CD4-positive, alpha-beta T cell treated with Interleukin-21 for 1 hour (primary cell): ENCODE measurements at places on chromosomes 11 and 22.

- DNase-seq, result no peak
These were observed 29.7 kb upstream of the GNB1L start for GRCh38 chr22:19884161-19884953.

- DNase-seq, result no peak
These were observed 471.7 kb downstream of the NTM start for GRCh38 chr11:131841925-131842635.

DNA sequence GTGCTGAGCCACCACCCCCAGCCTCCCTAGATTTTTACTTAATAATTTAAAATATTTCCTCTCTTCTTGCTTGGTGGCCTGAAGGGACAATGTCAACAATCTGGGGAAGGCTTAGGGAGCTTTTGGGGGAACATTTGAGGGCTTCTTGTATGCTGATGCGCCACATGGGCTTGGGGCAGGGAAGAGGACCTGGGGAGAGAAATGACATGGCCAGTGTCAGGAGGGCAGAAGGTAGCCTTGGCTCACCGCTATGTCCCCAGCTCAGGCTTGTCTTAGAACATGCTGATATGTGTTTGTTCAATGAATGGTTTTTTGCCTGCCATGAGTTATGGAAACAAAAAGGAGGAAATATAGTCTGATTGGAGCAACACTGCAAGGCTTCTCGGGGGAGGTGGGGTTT lies 51.6 kb downstream of the ST14 start:
- DNase-seq, result no peak

- DNase-seq, result no peak
These were observed 9.7 kb downstream of the MAML2 start for GRCh38 chr11:96333191-96333719.

GRCh38 chr11:117127171-117127901 lies 16.8 kb upstream of the PAFAH1B2 start:
- no peak for DNase-seq

DNA sequence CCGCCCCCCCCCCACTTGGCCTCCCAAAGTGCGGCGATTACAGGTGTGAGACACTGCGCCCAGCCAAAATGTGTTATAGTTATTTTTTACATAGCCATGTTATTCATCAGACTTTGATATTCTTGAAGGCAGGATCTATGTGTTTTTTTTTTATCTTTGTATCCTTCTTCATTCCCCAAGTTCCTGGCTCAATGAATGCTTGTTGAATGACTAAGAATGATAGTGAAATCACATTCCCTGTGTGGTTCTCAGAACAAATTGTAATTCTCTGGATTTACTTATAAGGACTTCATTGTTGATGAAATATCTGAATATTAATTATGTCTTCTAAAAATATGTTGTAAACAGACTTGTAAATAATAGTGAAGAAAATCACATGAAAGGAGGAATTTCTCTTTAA lies 33.5 kb downstream of the MMP7 start:
- DNase-seq, result no peak

- no peak for DNase-seq
These were observed 756.8 kb downstream of the NTM start for GRCh38 chr11:132126973-132127899.

GRCh38 chr11:68469642-68470041 lies 9.1 kb downstream of the PPP6R3 start:
- no peak for DNase-seq

DNA sequence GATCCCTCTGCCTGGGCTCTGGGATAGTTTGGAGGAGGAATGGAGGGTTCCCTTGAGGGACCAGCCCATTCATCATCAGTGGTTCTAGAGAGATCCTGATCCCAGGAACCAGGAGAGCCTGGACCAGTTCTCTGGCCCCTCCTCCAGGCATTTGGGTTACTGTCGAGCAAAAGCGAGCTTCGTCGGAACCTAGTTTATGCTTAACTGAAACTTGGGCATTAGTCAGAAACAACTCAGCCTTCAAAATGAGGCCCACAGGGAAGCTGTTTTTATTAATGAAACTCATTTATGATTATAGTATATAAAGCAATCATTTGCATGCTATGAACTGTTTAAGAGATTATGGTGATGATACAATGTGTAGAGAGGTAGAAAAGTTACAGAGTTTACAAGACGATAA lies 61.4 kb downstream of the LIF start:
- no peak for DNase-seq

GRCh38 chr11:42976636-42977217 lies 335.1 kb upstream of the API5 start:
- DNase-seq, result no peak

GRCh38 chr11:23555085-23555484 lies 694.8 kb upstream of the CCDC179 start:
- no peak for DNase-seq

DNA sequence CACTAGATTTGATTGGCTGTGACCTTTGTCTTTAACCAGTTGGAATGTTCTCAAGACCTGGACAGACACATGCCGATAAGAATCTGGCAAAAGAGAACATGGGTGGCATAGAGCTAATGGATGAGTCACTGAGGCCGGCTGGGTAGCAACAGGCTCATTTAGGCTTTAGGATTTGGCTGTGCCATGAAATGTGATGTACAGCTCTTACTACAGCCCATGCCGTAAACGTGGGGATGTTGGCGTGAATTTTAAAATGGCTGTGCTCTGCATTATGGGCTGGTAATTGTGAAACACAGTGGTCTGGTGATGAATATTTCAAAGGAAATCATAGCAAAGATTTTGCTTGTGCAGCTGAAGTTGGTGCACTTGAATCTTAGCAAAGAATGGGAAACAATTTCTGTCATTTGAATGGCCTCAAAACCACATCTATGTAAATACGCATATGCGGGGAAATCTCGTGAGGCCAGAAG lies 332.4 kb downstream of the TBC1D22A start:
- DNase-seq, result no peak

DNA sequence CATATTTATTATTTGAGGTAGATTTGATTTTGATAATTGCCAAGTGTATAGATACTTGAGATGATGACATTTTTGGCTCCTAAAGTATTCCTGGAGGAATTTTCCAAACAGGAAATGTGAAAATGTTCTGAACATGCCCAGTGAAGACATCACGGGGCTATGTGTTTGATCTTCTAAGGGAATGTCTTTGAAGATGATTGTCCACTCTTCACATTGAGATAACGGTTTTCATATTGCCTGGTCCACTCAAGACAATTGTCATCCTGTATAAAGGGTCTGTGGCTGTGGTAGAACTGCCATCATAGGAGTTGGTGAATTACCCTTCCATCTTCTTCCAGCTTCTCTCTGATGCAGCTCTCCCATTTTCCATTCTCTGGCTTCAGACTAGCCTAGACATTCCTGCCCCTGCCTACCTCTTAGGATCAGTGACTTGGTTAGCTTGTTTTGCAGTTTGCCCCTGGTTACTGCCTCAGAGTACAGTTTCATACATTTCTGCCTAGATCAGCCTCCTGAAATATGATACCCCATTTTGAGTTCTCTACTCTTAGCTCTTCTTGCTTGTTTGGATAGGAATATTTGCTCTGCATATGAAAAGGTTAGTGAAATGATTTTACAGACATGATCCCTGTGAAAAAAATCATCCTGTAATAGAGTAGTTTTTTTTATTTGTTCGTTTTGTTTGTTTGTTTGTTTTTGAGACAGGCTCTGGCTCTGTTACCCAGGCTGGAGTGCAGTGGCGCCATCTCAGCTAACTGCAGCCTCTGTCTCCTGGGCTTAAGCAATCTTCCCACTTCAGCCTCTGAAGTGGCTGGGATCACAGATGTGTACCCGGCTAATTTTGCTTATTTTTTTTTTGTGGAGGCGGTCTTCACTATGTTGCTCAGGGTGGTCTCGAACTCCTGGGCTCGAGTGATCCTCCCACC lies 111.4 kb upstream of the SORL1-AS1 start:
- no peak for DNase-seq

- no peak for DNase-seq
These were observed 103.3 kb upstream of the B3GAT1 start for GRCh38 chr11:134515081-134515960.

DNA sequence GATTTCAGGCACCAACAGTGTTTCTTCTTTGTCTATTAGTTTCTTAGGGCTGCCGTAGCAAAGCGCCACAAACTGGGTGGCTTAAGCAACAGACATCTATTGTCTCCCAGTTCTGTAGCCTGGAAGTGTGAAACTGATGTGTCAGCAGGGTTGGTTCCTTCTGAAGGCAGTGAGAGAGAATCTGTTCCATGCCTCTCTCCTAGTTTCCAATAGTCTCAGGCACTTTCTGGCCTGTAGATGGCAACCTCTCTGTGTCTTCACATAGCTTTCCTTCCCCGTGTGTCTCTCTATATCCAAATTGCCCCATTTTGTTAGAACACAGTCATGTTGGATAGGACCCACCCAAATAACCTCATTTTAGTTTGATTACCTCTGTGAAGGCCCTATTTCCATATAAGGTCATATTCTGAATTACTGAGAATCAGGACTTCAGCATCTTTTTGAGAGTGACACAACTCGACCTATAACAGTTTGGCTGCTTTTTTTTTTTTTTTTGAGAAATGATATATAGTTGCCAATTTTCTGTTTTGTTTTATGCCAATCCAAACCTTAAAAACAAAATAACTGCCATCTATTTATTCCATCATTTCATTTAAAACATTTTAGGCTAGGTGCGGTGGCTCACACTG lies 108.2 kb downstream of the SLC36A4 start:
- no peak for DNase-seq

DNA sequence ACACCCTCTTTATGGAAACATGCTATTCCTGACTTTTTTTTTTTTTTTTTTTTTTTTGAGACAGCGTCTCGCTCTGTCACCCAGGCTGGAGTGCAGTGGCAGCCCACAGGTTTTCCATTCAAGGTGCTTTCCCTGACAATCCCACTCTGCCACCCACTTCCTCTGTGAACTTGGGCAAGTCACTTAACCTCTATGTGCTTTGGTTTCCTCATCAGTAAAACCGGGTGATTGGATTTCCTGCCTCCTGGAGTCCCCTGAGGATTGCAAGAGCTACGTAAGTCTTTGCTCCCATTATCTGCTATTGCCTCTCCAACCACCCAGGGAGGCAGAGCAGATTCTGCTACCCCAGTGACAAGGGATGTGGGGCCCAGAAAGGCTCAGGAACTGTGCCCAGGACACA lies 54.1 kb downstream of the CELSR1 start:
- DNase-seq, result no peak

DNA sequence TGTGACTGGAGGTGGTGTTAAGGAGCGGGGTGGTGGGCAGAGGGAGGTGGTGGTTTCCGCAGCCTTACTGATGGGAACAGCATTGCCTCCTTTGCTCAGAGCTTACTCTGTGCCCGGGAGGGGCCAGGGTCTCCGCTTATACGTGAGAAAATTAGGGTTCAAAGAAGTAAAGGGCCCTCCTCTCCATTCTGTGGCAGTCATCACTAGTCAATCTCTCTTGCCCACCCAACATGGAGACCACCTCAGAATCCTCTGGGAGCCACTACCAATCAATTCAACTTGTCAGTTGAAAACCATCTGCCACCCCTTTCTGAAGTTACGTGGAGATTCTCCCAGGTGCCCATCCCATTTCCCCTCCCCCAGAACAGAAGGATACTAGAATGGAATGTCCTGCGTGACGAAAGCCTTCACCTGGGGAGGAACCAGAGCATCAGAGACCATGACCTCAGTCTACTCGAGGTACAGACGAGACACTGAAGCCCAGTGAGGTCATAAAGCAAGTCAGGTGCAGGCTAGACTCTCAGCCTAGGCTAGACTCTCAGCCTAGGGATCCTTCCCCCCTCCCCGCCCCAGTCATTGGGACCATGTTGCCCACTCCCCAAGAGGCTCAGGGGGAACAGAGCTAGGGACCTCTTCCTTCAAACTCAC lies 2.0 kb downstream of the SELENOM start:
- DNase-seq, result no peak

DNA sequence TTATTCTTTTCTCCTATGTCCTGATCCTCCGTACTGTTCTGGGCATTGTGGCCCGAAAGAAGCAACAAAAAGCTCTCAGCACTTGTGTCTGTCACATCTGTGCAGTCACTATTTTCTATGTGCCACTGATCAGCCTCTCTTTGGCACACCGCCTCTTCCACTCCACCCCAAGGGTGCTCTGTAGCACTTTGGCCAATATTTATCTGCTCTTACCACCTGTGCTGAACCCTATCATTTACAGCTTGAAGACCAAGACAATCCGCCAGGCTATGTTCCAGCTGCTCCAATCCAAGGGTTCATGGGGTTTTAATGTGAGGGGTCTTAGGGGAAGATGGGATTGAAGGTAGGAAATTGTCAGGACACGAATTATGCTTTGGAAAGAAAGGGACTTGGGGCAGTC lies 843 bp downstream of the OR51T1 start:
- DNase-seq, result no peak

DNA sequence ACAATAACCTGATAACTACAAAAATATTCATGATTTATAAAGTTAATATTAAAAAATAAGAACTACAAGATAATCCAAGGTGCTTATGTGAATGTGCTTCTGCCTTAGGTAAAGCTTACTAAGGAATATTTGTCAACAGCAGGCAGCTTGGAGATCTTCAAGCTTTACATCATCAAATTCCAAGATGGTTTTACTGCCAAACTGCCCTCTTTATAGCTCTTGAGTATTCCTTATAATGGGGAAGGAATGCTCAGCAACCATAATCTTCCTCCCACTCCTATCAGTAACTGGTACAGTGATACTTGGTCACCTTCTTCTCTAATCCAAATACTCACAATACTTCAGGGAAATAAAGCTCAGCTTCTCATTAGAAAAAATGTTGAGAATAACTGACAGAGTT lies 30.1 kb downstream of the SBF2 start:
- no peak for DNase-seq

DNA sequence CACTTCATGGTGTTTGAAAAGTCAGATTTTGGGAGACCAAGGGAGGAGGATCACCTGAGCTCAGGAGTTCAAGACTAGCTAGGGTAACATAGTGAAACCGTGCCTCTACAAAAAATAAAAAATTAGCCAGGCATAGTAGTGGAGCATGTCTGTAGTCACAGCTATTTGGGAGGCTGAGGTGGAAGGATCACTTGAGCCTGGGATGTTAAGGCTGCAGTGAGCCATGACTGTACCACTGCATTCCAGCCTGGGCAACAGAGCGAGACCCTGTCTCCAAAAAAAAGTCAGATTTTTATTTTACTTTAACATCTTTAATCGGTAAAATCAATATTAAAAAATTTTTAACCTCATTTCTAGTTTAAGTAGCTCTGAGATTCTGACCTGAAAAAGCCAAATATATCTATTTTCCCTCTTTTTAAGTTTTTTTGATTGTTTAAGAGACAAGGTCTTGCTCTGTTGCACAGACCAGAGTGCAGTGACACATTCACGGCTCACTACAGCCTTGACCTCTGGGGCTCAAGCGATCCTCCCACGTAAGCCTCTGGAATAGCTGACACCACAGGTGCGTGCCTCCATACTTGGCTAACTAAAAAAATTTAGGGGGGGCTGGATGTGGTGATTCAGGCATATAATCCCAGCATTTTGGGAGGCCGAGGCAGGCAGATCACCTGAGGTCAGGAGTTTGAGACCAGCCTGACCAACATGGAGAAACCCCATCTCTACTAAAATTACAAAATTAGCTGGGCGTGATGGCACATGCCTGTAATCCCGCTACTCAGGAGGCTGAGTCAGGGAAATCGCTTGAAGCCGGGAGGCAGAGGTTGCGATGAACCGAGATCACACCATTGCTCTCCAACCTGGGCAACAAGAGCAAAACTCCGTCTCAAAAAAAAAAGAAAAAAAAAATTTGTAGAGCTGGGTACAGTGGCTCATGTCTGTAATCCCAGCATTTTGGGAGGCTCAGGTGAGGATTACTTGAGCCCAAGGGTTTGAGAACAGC lies 48.4 kb downstream of the SFI1 start:
- DNase-seq, result no peak

GRCh38 chr11:72676861-72677341 lies 2.7 kb upstream of the PDE2A start:
- peak; percentile 58 for DNase-seq
